ENCODE measurements at places on chromosomes 6 and 20.

GRCh38 chr6:80720824-80721223, 614.4 kb downstream of the BCKDHB start:
- no peak for DNase-seq

- DNase-seq, result no peak
Measured at GRCh38 chr6:17431581-17431980, 38.2 kb downstream of the CAP2 start.

DNA sequence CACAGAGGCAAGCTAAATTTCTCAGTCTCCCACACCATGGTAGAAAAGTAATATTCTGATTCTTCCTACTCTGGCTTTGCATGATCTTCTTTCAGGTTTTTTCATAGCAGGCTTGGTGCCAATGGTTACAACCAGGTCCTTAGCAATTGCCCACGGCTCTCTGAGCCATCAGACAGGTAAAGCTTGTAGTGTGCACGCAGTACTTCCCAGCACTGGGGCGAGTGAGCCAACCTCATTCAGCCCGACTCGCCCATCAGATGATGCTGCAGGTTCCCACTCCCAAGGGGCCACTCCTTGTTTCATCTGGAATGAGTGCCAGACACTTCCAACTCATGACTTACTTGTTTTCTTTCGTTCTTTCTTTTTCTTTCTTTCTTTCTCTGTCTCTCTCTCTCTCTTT, 78.3 kb downstream of the PERP start:
- peak; percentile 39 for DNase-seq

DNA sequence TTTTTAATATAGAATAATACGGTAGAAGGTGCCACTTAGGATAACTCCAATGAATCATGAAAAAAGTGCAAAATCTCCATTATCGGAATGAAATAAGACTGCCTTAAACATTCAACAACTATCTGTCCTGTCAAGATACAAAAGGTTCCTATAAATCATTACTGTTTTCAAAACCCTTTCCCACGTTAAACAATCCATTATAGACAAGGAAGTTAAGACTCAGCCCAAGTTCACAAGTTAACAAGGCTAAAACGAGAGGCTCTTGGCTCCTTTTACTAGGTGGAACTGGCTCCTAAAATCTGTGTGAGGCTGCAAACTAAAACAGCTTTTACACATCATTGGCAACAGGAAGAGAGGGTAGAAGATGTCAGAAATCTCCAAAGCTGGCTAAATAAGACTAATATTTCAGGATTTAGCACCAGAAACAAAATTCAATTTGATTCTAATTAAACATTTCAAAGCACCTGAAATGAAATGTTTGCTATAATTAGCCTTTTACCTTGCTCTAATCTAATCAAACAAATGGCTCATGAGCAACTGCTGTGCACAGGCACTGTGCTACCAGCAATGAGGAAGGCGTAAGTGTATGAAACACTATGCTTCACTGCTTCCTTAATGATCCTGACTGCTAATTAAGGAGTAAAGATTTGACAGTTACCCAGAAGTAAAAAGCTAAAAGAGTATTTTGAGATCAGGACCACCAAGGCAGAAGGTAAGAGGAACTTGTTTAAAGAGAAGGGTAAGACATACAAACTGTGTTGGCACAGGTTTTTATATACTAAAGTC, 109.7 kb downstream of the DST start:
- DNase-seq, result no peak

GRCh38 chr20:54622333-54623295, 147.2 kb downstream of the DOK5 start:
- no peak for DNase-seq

DNA sequence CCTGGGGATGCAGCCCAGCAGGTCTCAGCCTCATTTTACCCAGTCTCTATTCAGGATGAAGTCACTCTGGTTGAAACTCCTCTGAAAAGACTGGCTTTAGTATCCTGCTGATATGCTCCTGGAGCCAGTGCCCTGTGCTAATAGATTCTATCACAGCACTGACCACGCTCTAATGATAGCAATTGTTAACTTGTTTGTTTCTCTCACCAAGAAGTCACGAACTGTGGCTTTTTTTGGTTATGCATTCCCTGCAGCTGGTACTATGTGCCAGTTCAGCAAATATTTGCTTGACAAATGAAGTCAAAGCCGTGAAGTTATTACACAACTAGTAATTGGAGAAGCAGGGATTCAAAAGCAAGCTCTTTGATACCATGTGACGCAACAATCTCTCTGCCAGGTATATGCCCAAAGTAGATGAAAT, 754.6 kb downstream of the KIF16B start:
- no peak for DNase-seq

- no peak for DNase-seq
Measured at GRCh38 chr6:157420497-157420896, 39.5 kb downstream of the ZDHHC14 start.

DNA sequence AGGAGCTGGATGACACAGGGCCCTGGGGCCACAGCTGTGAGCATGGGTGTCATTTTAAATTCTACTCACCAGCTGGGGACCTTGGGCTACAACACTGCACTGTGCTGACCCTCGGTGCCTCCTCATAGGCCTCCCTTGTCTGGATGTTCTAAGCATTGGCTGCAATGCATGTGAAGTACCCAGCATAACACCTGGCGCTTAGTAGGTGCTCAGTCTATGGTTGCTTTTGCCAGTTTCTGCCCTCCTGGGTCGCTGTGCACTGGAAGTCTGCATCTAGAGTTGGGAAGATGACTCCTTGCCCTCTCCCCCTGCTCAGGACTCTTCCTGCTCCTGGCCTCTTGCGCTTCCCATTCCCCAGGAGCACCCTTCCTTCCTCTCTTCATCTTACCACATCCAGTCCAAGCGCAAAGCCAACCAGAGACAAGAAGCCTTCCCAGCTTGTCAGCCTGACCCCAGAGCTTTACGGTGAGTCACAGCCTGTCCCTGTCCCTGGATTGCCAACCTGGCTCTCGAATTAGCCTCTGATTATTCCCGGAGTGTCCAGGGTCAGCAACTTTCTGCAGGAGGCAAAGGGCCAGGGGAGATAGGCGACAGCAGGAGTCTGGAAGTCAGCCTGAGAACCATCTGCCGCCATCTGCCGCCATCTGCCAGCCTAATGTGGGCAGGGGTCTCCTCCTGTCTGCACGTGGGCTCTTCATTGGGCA, 8.8 kb downstream of the SLC13A3 start:
- no peak for DNase-seq

DNA sequence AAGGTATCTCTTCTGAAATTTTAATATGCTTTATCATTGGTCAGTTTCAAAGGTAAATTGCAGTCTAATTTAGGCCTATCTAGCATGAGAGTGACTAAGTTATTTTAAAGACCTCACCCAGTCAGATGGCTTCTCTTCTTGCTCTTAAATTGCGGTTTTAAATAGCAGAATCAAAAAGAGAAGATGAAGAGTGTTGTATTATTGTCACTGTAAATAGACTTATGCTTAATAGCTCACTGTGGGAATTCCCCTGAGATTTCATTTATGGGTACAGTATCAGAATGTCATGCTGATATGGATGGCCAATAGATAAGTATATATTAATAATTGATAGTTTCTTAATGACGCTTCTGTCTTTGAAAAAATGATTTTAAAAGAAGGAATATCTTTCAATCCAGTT, 35.7 kb downstream of the AIG1 start:
- no peak for DNase-seq

GRCh38 chr6:106477790-106478189, 117.3 kb downstream of the CRYBG1 start:
- DNase-seq, result peak; percentile 80

DNA sequence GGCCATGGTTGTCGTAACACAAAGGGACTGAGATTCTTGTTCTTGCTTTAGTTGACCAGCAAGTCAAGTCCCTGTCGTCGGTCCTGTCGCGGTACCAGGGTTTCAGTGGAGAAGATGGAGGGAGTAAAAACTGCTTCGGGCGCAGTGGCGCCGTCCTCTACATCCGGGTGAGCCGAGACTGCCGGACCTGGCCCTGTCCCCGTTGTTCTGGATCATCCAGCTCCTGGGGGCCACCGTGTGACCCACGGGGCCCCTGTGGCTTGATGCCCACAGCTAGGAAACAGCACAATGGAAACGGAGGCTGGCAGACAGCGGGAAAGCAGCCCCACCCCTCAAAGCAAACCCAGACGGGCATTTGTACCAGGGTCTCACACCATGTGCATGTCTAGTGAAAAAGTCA, 15.0 kb downstream of the MTG2 start:
- no peak for DNase-seq

DNA sequence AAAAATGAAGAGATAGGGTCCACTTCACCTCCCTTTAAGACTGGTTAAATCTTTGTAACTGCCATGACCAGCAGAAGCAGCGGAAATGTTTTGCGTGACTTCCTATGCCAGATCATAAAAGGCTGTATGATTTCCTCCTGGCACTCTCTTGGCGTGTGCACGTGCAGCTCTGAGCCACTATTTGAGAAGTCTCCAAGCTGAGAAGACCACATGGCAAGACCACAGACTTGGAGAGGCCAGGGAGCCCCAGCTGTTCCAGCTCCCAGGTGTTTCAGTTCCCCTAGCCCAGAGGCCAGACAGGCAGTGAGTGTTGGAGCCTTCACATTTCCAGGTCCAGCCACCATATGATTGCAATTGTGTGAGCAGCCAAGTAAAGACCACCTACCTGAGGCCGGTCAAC, 259.3 kb upstream of the RIN2 start:
- no peak for DNase-seq

GRCh38 chr6:112851146-112851545, 504.0 kb downstream of the RFPL4B start:
- no peak for DNase-seq

DNA sequence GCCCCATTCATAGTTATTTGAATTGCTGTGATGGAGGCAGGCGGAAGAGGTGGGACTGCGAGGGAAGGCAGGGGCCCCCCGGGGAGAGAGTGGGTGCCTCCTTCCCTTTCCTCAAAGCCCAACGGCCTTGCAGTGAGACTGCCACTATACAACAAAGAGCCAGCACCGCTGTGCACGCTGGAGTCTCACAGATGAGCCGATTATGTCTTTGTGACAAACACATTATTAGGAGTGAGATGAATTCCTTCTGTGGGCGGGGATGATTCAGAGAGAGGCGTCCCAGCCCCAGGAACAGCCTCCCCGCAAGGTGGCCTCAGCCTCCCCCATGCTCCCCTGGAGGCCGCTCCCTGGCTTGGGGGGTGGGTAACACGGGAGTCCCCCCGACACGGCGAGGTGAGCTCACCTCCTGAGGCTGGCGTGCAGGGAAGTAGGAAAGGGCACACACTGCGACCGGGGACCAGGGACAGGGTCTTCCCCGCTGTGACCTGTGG, 26.7 kb downstream of the NTSR1 start:
- no peak for DNase-seq

- DNase-seq, result no peak
Measured at GRCh38 chr20:58579819-58580473, 64.7 kb upstream of the APCDD1L start.

Measured in NCI-H1105 (cell line).